ENCODE measurements at places on chromosomes 7 and 10.

- no peak for DNase-seq
These were observed 97.2 kb downstream of the KMT2C start for GRCh38 chr7:152338561-152338960.

DNA sequence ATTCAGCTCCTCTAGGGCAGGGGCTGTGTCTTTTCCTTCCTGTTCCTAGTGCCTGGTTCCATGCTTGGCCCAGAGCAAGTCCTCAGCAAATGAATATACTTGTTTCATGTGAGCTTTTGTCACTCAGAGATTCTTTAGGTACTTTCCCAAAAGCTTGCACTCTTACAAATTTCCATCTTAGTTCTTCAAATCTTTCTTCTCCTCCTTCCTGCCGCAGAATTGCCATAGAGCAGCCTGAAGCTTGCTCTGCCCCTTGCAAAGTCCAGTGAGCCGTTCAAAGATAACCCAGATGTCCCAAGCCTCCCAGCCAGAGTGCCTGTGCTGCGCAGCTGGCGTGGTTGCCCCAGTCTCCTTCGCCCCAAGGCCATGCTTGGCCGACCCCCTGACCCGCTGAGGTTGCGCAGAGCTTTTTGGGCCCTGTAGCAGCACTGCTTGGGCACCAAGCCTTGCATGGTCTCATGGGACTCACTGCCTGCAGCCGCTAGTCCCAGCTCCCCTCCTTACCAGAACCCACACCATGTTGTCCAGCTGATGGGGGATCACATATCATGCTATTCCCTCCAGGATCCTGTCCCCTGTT is 20.7 kb downstream of the CHST3 start:
- DNase-seq, result no peak

GRCh38 chr7:155831807-155832524 is 19.7 kb upstream of the SHH start:
- no peak for DNase-seq

DNA sequence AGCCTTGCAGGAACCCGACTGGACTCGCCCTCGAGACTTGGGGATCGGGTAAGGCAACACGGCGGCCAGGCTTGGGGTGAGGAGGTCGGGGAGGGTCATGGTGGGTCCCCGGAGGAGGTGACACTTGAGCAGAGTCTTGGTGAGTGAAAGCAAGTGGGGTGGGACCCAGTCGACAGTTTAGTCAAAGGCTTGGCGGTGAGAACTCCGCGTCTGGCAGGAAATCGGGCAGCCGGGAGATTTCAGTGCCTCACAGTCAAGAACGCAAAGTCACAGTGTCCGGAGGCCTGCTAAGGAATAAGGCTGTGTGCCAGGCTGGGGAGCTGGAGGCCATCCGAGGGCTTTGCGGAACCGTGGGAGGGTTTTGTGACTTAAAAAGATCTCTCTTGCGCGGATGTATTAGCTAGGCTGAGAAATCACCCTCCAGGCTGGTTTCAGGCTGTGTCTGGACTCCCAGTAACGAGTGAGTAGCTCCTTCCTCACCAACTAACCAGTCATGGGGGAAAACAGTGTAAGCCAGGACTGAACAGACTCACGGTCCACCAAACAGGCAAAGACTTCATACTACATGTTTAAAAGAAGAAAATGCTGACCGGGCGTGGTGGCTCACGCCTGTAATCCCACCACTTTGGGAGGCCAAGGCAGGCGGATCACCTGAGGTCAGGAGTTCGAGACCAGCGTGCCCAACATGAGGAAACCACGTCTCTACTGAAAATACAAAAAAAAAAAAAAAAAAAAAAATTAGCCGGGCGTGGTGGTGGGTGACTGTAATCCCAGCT is 613 bp downstream of the AP5Z1 start:
- no peak for DNase-seq

- no peak for DNase-seq
These were observed 154.2 kb downstream of the PKD1L1 start for GRCh38 chr7:47794016-47794415.

DNA sequence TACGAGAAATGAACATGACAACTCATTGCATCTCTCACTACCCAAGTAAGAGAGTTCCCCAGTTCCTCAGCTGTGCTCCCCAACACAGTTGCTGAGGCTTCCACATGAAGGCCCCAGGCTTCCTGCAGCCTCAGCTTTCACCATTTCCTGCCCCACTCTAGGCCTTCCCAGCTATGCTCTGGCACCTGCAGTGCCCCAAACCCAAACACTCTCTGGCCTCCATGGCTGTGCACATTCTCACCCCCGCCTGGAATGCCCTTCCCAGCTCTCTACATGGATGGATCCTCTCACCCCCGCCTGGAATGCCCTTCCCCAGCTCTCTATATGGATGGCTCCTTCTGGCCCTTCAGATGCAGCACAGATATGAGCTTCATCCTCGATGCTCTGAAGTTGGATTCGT is 61.3 kb downstream of the KIAA1549 start:
- no peak for DNase-seq

DNA sequence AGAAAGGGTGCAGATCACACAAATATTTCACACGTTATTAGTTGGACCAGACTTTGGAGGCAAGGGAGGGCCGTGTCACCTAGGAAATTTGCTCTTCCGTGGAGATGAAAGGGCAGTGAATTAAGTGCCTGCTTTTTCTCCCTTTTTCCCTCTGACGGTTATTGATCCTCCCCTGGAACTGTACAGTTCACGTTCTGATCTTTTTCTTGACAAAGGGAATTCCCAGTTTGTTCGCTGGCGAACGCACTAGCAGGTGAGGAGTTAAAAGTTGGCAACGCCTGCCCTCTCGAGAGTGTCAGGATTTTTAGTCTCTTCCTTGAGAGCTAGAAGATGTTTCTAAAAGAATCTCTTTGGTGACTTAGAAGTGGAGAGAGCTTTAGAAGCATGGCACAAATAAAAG is 111.5 kb downstream of the TCF7L2 start:
- no peak for DNase-seq

DNA sequence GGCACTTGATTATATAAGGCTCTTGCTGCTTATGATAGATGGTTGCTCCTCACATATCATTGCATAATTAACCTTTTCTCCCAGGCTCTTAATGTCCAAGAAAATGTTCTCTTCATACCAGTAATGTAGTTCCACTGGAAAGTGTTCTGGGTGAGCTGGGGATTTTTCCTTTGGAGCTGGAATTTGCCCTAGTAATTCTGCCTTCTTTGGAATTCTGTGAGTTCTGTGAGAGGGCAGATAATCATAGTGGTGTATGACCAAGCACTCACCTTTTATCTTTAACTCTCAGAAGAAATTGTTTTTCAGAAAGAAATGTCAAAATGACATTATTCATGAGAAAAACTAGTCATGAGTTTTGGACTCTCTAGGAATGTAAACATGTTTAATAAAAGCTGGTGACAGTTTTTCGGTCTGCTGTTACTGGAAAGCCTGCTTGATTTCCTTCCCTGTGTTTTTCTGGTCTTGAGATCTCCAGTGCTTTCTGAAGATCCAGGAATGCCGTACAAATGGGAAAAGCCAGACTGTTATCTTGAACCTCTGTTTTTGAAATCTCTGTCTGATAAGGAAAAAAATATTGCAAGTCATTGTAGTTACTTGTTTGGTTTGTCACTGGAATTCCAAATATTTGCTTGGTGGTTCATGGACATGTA is 148.3 kb upstream of the PRPS1L1 start:
- no peak for DNase-seq

GRCh38 chr10:62617652-62618051 is 186.9 kb upstream of the ADO start:
- no peak for DNase-seq

DNA sequence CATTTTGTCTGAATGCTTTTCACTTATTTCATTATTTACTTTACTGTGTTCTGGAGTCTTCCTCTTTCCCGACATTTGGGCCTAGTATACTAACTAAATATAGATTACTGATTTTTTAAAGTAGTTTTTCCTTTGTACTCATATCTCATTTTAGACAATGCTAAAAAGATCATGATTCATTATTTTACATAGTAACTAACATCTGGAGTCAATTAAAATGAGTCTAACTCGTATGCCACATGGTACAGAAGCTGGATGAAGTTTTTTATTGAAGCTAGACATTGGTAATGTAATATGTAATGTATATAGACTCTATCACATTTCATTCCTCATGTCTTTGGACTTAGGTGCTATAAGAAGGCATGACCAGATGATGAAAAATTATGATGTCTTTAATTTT is 156.3 kb upstream of the HGF start:
- no peak for DNase-seq

DNA sequence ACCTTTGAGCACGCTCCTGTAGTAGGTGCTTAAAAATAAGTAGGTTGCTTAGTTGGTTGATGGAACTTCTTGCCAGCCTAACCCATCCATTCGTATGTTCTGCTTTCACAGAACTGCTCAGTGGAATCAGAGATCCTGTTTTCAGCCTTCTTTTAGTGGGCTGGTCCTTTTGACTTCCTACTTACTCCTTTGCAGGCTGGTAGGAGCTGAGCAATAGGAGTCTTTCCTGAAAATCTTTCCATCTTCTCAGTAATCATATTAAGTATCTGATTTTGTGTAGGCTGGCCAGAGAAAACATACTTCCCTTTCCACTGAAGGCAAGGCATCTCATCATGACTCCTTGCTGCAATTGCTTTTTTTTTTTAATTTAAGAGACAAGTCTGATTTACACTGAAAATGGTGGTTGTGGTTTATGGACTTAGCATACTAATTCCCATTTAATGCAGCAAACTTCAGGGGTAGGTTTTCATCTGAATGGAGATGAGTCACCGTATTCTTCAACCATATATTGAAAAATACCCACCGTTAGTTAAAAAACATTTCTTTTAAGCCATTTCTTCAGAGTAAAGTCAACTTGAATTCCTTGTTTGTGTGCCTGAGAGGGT is 208.0 kb downstream of the ZNF365 start:
- no peak for DNase-seq

DNA sequence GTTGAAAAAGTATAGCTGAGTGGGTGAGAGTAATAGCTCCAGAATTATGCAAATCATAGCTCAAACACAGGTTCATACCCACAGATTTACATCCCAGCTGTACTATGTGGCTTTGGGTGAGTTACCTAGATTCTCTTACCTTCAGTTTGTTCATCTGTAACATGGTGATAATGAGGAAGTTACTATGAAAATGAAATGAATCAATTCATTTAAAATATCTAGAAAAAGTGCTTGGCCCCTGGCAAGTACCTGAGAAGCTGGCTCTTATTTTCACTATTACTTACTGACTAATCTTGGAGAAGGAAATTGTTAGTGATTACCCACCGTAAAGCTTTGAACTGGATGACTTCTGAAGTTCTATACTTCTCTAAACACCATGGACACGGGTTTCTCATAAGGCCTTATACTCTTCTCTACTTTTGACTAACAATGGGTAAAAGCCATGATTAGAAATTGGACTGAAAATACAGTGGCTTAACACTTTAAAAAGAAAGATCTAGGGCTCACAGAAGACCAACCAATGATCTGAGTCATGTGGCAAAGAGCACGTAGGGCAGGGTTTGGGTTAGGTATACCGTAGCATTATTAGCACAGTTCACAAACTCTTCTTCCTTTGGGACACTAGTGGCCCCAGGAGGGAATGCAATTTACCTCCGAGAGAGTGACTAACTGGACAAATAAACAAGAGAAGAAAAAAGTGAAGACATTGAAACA is 149.2 kb downstream of the PLPP4 start:
- DNase-seq, result no peak

DNA sequence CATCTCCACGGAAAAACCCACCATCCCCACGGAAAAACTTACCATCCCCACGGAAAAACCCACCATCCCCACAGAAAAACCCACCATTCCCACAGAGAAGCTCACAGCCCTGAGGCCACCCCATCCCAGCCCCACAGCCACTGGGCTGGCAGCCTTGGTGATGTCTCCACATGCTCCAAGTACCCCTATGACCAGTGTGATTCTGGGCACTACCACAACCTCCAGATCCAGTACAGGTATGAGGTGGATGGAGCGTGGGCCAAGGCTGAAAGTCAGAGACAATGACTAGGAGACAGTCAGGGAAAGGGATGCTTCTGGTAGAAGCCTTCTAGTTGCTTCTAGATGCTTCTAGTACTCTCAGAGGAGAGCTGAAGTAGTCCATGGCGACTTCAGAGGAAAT is 19.6 kb downstream of the ZAN start:
- no peak for DNase-seq

- no peak for DNase-seq
These were observed 189.3 kb downstream of the PRPF18 start for GRCh38 chr10:13775786-13776775.

- DNase-seq, result no peak
These were observed 62.2 kb upstream of the TRIM8 start for GRCh38 chr10:102581981-102582580.

DNA sequence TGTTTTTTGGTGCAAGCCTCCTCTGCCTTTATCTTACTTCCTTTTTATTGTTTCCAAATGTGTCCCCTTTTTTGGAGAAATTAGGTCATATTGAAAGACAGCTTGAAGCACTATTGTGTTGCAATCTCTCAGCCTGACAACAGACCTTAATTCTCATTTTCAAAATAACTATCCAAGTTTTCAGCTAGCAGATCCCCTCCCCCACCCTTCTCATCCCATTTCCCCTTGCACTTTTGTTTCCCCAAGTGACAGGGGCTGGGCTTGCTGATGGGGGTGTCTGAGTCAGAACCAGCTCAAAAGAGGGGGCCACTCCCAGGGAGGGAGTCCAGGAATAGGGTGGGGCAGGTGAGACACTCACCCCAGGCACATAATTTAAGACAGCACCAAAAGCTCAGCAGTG is 75.3 kb downstream of the MKI67 start:
- DNase-seq, result no peak

DNA sequence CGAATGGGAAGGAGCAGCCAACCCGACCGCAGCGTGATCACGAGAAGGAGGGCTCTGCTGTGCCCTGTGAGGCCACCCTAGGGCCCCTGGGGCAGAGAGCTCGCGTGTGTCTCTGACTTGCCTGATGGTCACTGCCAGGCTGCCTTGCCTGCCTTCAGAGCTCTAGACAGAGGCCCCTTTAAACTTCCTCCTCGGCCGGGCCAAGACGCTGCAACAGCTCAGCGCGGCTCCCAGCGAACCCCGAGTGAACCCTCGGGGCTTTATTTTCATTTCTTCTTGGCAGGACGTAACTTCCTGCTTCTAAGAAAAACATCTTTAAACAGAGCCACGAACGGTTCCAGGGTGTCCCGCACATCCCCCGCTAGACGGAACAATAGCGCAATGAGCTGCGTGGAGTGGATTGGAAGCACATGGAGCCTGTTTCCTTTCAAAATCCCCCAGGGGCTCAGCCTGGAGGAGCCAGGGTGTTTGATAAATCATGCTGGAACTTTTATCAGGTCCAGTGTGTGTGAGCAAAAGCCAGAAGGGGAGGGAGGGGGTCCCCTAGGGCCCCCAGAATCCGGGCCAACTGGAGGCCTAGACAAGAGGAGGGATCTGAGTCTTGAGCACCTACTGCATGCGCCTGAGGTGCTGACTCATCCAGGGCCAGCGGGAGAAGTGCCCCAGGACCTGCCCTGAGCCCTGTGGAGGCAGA is 134.1 kb upstream of the GDF10 start:
- no peak for DNase-seq

DNA sequence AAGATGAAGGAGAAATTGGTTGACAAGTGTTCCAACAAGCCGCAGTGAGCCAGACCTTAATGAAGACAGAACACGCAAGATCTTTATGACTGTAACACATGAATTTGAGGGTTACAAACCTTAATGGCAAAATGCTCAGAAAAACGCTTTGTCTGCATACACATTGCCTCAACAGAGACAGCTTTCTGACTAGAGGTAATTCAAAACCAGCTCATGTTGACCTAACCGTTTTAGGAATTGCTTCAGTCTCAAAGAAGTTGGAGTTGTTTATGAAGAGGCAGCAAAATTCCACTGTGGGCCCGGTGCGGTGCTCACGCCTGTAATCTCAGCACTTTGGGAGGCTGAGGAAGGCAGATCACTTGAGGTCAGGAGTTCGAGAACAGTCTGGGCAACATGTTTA is 2.2 kb upstream of the GTF2I start:
- DNase-seq, result no peak

Measured in NCI-H446 (cell line).